ENCODE measurements at places on chromosomes 7 and 10. TPM values are rescaled to one million over a fixed set of nuclear protein-coding genes. Genes with fewer than 3 reads are reported as not detected.

WDR91 gene
- 7.0 TPM for total RNA-seq

ETV1 gene
- total RNA-seq: 18.7 TPM

FAM221A gene
- total RNA-seq: 6.1 TPM

JAKMIP3 gene
- total RNA-seq: not detected

HTRA1 gene
- 192 TPM for total RNA-seq

CEP55 gene
- total RNA-seq: 58.9 TPM

ANKRD61 gene
- total RNA-seq: 0.35 TPM

FANK1 gene
- 1.4 TPM for total RNA-seq

CALCR gene
- total RNA-seq: not detected

DNA sequence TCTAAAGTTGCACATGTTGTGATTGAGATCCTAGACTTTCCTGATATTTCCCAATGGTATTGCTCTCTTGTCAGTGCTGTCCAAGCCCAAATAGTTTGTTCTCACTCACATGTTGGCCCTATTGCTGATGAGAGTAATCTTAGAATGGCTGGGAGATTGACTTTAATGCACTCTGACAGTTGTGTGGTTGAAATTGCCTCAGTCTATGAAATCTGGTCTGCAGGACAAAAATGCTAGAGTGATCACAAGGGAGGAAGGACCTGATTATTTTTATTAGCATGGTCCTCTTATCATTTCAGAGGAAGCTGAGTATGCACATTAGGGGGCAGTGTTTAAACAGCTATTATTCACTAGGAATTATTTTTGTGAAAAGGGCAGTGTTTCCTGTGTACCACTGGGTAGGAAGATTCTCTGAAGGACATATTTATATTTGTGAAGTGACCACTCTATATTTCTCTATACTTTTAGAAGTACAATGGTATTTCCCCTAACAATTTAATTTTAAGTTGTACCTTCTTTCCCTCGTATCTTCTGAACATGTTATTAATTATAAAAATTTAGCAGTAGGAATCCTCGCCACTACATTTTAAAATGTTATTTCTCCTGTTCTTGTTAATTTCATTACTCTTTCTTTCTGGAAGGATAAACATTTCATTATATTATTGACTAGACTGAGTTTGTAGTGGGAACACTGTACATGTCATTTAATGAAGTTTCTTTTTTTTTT lies 64.4 kb downstream of the SUGCT start:
- peak; percentile 51 for DNase-seq

DNA sequence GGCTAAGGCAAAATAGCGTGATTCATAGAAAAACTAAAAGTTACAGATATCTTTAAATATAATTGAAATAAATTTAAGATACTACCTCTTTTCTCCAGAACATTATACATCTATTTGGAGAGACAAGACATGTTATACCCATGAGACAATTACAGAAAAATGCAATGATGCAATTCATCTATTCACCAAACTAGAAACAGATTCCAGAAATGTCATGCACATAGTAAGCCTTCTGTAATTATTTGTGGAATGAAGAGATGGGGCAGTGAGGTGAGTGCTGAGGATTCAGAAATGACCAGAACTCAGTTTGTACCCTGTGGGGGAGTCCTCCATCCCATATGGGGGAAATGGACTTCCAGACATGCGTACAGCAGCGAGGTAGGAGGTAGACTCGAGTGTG lies 99.4 kb downstream of the MKX start:
- DNase-seq: no peak

- DNase-seq: no peak
Measured at GRCh38 chr10:8245131-8245813, 190.8 kb downstream of the GATA3 start.

DNA sequence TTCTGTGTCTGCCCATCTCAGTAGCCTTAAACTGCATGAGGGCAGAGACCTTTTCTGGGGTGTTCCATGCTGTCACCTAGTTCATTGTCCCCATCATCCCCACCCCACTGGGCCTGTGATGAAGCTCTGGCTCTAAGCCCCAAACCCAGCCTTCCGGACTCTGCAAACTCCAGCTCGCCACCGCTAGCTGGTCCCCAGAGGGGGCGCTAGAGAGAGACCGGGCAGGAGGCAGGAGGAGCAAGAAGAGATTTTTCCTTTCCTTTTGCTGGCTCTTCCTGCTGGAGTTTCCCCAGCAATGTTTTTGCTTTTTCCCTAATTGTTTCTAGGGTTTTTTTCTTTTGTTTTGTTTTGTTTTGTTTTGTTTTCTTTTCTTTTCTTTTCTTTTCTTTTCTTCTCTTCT lies 234.4 kb downstream of the TEX36 start:
- peak; percentile 23 for DNase-seq

- DNase-seq: no peak
Measured at GRCh38 chr7:48351900-48352299, 180.6 kb downstream of the ABCA13 start.

- peak; percentile 78 for DNase-seq
Measured at GRCh38 chr7:50449881-50450589, at the start of gene FIGNL1. TSS of gene FIGNL1 (minus strand) at chr7:50450350. CDS start at chr7:50447287, 3,063 bp downstream.

- no peak for DNase-seq
Measured at GRCh38 chr7:100678291-100678984, 4.9 kb downstream of the GNB2 start.

- DNase-seq: peak; percentile 31
Measured at GRCh38 chr7:11835260-11835659, 3.3 kb upstream of the THSD7A start.

DNA sequence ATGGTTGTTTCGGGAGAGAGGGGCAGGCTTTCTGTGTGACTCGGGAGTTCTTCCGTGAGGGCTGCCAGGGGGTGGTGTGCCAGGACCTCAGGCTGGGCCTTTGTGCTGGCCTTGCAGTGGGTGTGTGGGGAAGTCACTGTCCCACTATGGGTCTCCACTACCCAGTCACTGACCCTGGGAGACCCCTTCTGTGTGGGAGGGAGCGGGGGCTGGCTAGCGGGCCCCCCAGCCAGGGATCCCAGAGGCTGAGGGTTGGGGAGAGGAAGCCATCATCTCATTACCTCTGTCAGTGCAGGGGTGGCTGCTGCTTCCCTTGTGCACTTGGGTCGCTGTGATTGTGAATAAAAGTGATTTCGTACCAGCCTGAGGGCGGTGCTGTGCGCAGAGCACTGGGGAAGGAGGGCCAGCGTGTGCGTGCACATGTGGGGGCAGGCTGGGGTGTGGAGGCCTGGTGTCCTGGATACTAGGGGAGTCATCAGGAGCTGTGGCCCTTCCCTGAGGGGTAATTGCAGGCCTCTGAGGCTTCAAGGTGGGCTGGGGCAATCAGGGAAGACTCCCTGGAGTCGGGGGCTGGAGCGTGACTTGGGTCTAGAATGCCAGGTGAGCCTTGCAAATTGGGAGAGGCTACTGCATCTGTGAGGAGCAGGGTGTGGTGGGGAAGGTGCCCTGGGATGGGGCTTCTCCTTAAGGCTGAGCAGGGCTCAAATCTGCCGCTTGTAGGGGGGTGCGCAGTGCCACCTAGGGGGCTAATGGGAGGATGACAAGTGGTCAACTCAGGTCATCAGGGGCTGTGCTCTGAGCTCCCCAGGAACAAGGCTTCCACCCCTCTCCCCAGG lies 98.9 kb downstream of the NEURL1 start:
- peak; percentile 40 for DNase-seq

- no peak for DNase-seq
Measured at GRCh38 chr10:47140761-47141348, 159.1 kb upstream of the GDF10 start.

DNA sequence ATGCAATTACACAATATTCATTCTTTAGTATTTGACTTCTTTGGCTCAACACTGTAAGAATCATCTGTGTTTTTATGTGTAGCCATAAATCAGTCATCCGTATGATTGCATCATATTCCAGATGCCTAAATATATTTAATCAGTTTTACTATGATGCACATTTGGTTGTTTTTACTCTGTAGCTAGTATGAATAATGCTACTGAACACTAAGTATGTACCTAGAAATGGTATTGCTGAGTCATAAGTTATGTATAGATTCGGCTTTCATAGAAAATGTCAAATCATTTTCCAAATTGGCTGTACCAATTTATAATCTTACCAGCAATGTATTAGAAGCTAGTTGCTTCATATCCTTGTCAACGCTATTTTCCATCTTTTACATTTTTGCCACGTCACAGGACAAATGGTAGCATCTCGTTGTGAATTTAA lies 197.3 kb upstream of the PLXNA4 start:
- no peak for DNase-seq

GRCh38 chr7:16785321-16785720 lies 19.5 kb downstream of the AGR2 start:
- no peak for DNase-seq

DNA sequence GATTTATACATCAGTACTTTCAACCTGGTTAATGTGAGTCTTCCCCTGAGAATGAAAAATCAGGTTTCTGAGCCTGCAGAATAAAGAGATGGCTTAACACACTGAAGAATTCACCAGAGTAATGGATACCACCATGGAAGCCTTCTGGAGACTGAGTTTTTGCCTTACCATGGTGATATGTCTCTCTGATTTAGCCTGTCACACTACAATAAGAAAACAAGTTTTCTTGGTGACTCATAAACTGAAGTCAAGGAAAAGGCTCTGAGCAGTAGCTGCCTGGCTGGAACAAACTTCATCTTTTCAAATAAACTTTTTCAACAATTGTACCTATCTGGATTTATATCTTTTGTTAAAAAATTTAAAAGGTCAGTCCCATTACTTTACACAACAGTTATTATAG lies 229.0 kb downstream of the PRPF18 start:
- peak; percentile 77 for DNase-seq

DNA sequence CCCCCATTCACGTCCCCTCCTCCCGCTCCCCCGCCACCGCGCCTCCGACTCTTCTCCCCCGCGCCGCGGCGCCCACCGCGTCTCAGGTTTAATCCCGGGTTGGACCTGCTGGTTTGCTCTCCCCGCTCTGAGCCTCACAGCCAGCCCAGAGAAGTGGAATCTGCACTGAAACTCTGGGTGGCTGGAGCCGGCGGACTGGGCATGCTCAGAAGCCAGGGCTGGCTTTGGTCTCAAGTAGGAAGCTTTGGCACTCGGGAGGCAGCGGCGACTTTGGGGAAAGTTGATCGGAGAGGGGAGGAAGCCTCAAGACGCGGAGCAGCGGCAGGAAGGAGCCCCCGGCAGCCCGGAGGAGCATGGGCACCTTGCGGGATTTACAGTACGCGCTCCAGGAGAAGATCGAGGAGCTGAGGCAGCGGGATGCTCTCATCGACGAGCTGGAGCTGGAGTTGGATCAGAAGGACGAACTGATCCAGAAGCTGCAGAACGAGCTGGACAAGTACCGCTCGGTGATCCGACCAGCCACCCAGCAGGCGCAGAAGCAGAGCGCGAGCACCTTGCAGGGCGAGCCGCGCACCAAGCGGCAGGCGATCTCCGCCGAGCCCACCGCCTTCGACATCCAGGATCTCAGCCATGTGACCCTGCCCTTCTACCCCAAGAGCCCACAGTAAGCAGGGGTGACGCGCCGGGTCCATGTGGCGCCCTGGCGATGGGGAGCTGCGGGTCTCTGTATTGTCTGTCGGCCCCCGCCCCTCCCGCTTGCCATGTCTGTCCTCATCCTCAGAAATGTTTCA lies at the start of gene PRKG1:
PRKG1 (plus strand) TSS at position 250 of the 791 bp plus-strand sequence.
- peak; percentile 66 for DNase-seq

- peak; percentile 55 for DNase-seq
Measured at GRCh38 chr10:22986771-22987542, 59.1 kb downstream of the ARMC3 start.

DNA sequence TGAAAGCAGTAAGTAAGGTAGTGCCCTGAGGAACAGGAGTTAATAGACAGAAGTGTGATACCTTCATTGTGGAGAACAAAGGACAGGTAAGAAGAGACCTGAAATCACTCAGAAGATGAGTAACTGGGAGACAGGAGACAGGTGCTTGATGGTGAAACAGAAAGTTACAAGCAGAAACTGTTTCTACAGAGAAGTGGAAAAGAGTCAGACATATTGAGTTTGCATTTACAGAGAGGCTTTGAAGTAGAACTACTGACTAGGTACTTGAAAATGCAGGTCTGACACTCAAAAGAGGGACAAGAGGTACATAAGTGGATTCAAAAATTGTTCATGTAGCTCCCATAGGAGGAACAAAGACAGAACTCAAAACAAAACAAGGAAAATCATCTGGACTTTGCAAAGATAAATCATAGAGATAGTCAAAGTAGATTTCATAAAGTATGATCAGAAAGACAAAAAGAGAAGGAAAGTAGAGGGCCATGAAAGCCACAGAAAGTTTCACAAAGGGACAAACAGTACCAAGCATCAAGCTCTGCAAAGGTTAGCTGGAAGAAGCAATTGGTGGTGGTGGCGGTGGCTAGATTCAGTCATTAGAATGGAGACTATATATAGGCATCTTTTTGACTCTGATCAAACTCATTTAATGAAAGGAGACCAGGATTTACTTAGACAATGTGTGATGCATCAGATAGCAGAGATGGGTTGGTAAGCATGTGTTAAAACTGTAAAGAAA lies 198.4 kb downstream of the PCLO start:
- DNase-seq: no peak

DNA sequence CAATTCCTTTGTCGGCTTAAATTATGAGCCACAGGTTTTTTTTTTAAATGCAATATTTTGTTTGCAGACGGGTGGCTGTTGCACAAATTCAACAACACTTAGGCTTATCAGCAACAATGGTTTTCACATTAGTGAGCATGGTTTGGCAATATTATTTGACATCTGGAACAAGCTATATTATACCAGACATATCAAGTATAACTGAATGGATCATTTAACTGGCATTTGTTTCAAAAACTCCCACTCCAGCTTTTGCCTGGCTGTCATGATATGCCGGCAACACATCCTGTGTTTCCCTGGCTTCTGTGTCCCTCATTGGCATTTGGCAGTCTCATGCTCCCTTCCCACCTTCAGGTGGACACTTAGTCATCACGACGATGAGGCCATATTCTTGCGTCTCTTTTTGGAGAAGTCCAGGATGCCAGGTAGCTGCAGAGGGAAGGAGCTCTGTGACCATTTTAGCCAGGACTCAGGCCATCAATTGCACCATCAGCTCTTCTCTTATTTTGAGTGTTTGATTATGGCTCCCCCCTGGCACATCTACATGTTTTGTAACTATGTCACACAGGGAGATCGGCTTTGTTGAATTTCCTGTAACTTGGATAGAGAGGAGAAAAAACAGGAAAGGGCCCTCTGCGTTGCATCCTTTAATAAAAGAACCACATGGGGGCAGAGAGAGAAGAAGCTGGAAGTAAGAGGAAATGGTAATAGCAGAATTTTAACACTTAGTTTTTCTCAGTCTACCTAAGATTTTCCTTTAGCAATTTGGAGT lies 413.9 kb downstream of the LRMDA start:
- DNase-seq: peak; percentile 41

DNA sequence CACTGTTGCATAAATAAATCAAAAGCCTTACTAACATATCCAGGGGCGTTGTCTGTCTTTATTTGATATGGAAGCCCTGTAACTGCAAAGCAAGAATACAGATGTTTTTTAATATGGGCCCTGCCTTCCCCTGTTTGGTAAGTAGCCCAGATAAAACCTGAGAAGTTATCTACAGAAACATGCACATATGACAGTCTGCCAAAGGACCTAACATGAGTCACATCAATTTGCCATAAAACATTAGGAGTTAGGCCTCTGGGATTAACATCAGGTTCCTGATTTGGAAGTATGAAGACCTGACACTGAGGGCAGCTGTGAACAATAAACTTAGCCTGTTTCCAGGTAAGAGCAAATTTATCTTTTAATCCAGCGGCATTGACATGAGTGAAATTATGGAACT lies 1588.8 kb downstream of the REEP3 start:
- DNase-seq: no peak
